ENCODE measurements at places on chromosomes 12 and 14. TPM values are rescaled to one million over a fixed set of nuclear protein-coding genes. Genes with fewer than 3 reads are reported as not detected.

Gene RNU4-1
- 1,718 TPM for total RNA-seq

GRCh38 chr12:77724367-77724957 lies 106.2 kb upstream of the NAV3 start:
- no peaks in the 10 kb centered on the region for H3K27me3 ChIP-seq
- no peak overlapping the region for H3K27ac ChIP-seq
- no peak for DNase-seq
- no peak overlapping the region for H3K4me3 ChIP-seq

DNA sequence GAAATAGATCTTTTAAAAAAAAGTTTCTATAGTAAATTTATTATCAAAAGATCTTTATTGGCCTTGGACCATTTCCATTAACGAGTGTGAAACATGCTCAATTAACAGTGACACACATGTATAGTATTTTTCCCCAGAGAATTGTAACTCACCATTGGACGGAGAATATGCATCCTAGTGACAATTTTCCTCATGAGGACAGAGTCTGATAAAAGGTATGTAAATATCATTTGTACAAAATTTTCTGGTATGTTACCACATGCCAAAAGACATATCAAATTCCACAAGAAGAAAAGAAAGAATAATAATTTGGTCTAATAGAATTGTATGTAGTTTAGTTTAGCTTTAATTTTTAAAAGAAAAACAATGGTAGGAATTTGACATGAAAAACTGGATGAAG lies 1096.0 kb upstream of the FLRT2 start:
- H3K36me3 ChIP-seq, result no peaks in the 10 kb centered on the region
- H3K27me3 ChIP-seq, result no peaks in the 10 kb centered on the region
- DNase-seq, result no peak
- H3K27ac ChIP-seq, result no peak overlapping the region
- no peaks in the 10 kb centered on the region for H3K4me1 ChIP-seq
- H3K4me3 ChIP-seq, result no peak overlapping the region

DNA sequence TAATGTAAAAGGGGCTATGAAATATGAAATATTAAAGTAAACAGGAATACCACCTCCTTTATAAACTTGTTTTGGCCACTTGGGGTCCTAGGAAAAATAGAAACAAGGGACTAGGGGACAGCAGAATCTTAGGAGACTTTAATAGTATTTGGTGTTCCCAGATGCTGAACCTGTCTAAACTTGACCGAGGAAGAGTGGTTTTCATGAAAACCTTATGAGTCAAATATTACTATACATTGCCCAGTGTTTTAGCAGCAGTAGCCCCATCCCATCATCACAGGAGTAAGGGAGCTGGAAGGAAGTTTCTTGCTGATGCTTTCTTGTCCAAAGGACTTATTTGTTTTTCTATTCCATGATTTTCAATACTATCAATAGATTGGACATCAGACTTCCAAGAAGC lies 177.5 kb upstream of the CAND1 start:
- H3K27me3 ChIP-seq, result no peaks in the 10 kb centered on the region
- H3K27ac ChIP-seq, result no peak overlapping the region
- H3K4me1 ChIP-seq, result no peaks in the 10 kb centered on the region
- no peaks in the 10 kb centered on the region for H3K36me3 ChIP-seq
- DNase-seq, result no peak
- H3K4me3 ChIP-seq, result no peak overlapping the region

Measured in aorta (tissue), 5 donors.